ENCODE measurements at places on chromosomes 16 and 17.
A peak's percentile ranks its signal among the peaks of the same experiment; 100 is the strongest.

- DNase-seq: no peak
Observed at GRCh38 chr16:60392380-60392779, 1643.9 kb downstream of the CDH8 start.

GRCh38 chr16:53291757-53292392 is 142.4 kb upstream of the RBL2 start:
- DNase-seq: no peak

DNA sequence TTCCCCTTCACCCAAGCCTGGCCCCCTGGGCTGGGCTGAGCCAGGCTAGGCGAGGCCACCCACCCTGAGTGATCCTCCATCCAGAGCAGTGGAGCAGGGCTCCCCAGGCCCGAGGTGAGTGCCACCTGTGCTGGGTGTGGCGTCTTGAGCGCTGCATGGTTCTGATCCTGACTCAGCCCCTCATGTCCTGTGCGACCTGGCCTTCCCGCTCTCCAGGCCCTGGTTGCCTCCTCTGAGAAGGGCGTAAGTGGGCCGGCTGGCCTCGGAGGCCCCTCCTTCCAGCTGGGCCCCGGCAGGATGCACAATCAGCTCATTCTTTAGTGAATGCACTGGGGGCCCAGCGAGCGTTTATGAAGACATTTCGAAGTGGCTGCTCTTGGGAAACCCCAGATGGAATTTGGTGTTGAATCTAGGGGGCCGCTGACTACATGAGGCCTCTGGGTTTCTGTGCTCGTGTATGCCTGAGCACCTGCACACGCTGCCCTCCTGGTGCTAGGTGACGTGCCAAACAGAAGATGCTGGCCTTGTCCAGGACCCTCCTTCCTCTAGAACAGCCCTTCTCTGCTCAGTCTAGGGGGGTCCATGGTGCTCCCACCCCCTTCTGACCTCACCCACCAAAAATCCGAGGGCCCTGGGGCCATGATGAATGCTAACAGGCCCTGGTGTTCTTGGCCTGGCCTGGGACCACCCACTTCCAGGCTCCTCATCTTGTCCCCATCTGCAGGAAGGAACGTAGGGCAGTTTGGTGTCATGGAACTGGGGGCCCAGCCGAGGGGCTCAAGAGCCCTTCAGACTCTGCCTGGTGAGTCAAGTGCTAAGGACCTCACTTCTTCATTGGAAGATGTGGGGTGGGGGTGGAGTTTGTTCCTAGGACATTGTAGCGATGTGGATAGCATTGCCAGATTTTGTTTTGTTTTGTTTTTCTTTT is 3.6 kb upstream of the TMEM92 start:
- DNase-seq: no peak

- DNase-seq: no peak
Observed at GRCh38 chr17:17990282-17990681, 17.6 kb downstream of the DRC3 start.

- no peak for DNase-seq
Observed at GRCh38 chr17:42548993-42549755, 3.5 kb upstream of the HSD17B1 start.

DNA sequence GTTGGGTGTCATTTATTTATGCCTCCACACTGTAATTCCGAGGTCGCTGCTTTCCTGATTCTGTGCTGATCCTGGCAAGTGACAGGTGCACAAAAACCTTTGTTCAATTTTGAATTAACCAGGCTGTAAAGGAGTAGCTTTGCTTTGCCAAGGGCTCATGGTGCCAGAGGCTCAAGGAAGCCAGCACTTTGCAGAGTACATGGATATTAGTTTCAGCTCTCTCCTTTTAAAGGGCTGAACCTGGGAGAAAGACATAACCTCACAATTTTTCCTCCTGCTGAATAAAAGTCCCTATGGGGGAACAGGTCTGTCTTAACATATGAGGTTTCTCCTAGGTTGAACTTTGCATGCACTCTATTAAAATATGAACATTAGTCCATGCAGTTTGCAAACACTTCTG is 227.6 kb upstream of the WSB1 start:
- DNase-seq: no peak

- no peak for DNase-seq
Observed at GRCh38 chr16:57785924-57786323, 16.4 kb downstream of the KIFC3 start.

- no peak for DNase-seq
Observed at GRCh38 chr17:10574324-10574723, 24.9 kb upstream of the MYH2 start.

DNA sequence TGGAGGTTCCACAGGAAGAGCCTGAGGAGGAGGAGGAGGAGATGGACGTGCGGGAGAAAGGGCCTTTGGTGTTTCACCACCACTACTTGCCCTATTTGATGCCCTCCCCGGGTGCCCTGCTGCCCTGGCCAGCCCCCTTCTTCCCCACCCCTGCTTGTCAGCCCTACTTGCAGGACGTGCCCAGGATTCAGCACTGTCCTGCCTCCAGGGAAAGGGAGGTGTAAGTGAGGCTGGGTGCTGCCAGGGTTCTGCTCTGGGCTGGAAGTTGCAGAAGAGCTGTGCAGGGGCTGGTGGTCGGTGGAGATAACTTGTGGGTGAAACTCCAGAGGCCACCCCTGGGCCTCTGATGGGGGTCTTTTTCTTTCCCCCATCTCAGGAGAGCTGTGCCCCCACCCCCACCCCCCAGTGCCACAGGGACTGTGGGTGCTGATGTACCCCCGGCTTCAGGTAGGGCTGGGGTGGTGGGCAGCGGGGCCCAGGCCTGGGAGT is 3.0 kb downstream of the PRR29 start:
- no peak for DNase-seq

- no peak for DNase-seq
Observed at GRCh38 chr16:22109258-22109898, 17.0 kb downstream of the VWA3A start.

- DNase-seq: no peak
Observed at GRCh38 chr17:38911081-38911730, 14.2 kb upstream of the LASP1NB start.

GRCh38 chr16:56029026-56029425 is 153.9 kb upstream of the CES5A start:
- DNase-seq: no peak

GRCh38 chr16:89574681-89575246 is 794 bp upstream of the CPNE7 start:
- no peak for DNase-seq

GRCh38 chr17:16374146-16374938 is 6.5 kb upstream of the UBB start:
- no peak for DNase-seq

- no peak for DNase-seq
Observed at GRCh38 chr17:56424543-56425044, 168.9 kb upstream of the NOG start.

DNA sequence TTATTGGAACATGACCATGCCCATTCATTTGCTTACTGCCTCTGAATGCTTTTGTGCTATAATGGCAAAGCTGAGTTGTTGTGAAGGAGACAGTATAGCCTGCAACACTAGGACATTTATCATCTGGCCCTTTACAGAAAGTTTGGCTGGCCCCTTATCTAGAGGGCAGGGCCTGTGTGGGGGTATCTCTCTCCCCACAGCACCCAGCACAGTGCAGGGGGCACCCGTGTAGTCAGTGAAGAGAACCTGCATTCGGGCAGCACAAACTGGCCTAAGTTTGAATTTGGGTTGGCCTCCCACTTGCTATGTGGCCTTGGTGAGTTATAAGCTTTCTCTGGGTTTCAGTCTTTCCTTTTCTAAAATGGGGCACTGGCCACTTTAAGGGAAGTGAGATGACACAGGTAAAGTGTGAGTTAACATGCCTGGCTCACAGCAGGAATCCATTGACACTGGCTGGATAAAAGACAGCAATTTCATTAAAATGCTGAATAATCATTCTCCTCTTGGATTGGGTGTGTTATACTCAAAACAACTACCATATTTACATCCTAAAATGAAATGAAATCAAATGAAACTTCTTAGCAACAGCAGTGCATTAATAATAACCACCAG is 12.1 kb downstream of the UBE2O start:
- no peak for DNase-seq

DNA sequence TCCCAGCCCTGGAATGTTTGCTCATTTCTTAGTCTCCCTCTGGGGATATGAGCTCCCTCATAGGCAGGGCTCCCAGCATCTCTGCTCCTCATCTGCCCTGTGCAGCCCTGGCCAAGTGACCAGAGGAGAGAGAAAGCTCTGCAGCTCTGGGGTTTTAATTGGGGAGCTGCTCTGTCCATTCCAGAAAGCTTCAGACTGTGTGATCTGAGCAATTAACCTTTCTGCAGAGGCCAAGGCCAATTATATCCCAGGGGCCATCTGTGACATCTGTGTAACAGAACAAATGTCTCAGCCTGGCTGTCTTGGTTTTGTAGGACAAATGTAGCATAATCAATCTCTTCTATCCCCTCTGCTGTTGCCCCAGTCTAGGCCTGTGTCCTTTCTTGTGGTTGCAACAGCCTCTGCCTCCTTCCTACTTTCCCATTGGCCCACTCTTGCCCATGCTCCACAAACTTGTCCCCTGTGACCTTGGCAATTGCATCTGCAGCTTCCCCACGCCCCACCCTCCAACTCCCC is 156.0 kb downstream of the GSG1L start:
- DNase-seq: no peak

GRCh38 chr16:76681296-76681695 is 404.1 kb downstream of the CNTNAP4 start:
- no peak for DNase-seq

- DNase-seq: no peak
Observed at GRCh38 chr16:69606985-69607384, 41.2 kb downstream of the NFAT5 start.

- peak; percentile 49 for DNase-seq
Observed at GRCh38 chr16:813204-813915, 12.8 kb upstream of the GNG13 start.

DNA sequence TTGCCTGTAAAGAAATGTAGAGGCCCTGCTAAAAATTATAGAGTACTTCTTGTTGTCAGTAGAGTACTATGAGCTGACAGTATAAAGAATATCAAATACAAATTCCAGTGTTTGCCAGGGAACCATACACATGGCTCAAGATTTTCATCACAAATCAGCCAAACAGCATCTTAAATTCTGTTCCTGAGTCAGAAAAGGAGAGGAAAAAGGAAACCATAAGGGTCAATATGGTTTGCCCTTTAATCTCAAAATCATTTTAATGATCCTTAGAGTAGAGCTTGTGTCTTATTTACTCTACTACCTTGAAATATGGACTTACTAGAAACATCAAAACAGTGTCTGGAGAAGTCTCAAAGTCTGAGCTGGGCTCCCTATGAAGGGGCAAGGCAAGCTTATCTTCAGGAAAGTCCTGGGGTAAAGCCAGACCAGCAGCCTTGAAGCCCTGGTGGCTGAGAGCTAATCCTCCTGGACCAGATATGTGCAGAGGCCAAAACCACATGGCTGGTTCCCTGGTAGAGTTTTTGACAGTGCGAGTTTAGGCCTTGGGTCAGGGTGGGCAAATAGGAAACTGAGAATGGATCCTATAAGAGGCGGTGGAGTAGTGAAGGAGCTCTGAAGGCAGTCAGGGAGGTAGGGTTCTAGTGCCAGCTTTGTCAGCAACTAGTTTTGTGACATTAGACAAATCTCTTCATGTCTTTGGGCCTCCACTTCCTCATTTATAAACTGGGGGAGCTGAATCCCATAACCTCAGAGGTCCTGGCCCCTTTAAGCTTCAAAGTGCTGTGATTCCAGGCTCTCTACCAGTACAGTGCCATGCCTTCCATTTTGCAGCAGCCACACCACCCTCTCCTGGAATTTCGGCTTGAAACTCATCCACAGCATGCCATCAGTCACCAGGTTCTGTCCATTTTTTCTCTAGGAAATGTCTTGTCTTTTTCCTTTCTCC is 38.9 kb downstream of the MRTFB start:
- no peak for DNase-seq

GRCh38 chr17:43559161-43559816 is 13.1 kb upstream of the ETV4 start:
- no peak for DNase-seq

- no peak for DNase-seq
Observed at GRCh38 chr17:17164676-17165075, 41.5 kb downstream of the PLD6 start.

DNA sequence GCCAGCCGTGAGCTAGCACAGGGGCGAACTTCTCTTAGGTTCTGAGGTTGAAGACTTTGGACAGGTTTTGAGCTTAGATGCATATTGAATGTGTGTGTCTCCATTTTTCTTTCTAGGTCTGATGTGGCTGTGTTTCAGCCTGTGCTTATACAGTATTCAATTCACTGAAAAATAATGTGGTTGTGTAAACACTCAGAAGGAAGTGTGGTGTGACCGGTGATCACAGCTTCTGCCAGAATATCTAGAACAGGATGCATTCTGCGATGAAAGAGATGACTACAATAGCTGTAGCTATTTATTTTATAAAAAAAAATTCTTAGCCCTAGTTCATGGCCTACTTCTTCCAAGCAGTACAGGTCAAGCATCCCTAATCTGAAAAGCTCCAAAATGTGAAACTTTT is 64.4 kb downstream of the MAP2K6 start:
- no peak for DNase-seq

GRCh38 chr17:59547131-59547915 is 18.1 kb upstream of the DHX40 start:
- no peak for DNase-seq

Measured in stimulated activated CD4-positive, alpha-beta T cell treated with anti-CD3 and anti-CD28 coated beads, Interleukin-15, amount 100 ng/mL, for 48 hours (primary cell).